ENCODE measurements at places on chromosomes 16 and 17. TPM values are rescaled to one million over a fixed set of nuclear protein-coding genes. Genes with fewer than 3 reads are reported as not detected.
A peak's percentile ranks its signal among the peaks of the same experiment; 100 is the strongest.

GRCh38 chr16:600781-601180 lies 10.9 kb downstream of the RAB40C start:
- no peak for DNase-seq
- peaks cover 13% of the 10 kb centered on the region for H3K4me1 ChIP-seq
- H3K27ac ChIP-seq = peak overlapping the region; percentile 63
- peaks cover 9% of the 10 kb centered on the region for H3K36me3 ChIP-seq

MAP2K3 gene
- total RNA-seq = 122 TPM

DNA sequence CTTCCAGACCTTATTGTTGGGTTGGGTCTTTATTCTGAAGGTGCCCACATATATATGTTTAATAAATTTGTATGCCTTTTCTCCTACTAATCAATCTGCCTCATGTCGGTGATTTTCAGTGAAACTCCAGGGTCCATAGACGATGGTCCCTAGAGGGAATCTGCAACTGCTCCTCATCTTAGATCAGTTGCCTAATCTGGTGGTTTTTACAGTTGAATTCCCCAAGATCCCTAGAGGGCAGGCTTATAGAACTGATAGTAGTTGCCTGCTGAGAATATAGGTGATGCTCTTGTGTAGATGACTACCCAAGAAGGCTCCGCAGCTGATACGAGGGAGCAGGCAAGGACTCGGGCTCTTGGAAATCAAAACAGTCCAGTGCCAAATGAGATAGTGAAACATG lies 619.2 kb upstream of the C16orf82 start:
- H3K36me3 ChIP-seq = no peaks in the 10 kb centered on the region
- H3K27me3 ChIP-seq = peaks cover 2% of the 10 kb centered on the region
- DNase-seq = no peak
- H3K4me1 ChIP-seq = no peaks in the 10 kb centered on the region

DNA sequence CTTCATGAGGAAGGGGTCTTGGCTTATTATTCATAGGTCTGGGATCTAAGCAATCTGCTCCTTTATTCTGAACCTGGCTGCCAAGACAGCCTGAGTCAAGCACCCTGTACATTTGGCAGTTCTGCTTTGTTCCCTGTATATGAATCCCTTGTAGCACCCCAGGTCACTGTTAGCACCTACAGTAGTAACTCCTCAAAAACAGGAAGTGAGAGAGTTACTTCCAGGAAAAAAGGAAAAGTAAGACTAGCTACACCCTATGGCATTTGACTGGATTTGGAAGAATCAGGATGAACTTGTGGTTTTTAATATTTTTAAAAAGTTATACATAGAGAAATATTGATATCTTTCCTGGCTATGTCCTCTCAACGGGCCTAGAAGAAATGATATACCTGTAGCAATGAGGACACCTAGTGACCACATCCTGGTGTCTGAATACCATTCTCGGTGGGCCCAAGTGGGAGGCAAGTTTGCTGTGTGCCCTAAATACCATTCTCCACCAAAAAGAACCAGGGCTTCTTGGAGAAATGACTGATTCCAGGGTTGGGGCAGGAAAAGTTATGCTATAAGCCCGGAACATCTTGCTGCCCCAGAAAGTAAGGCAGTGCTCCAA lies 9.9 kb downstream of the ANKRD40 start:
- H3K27ac ChIP-seq = peak overlapping the region; percentile 85
- H3K27me3 ChIP-seq = no peaks in the 10 kb centered on the region
- H3K4me3 ChIP-seq = no peak overlapping the region
- no peak for DNase-seq
- H3K4me1 ChIP-seq = peaks cover 22% of the 10 kb centered on the region
- H3K36me3 ChIP-seq = peaks cover 39% of the 10 kb centered on the region

GRCh38 chr17:15398291-15398690 lies 56.9 kb upstream of the TEKT3 start:
- H3K4me3 ChIP-seq = no peak overlapping the region
- no peak for DNase-seq
- peaks cover 11% of the 10 kb centered on the region for H3K27me3 ChIP-seq

NDRG4 gene
- total RNA-seq = 6.9 TPM

DNA sequence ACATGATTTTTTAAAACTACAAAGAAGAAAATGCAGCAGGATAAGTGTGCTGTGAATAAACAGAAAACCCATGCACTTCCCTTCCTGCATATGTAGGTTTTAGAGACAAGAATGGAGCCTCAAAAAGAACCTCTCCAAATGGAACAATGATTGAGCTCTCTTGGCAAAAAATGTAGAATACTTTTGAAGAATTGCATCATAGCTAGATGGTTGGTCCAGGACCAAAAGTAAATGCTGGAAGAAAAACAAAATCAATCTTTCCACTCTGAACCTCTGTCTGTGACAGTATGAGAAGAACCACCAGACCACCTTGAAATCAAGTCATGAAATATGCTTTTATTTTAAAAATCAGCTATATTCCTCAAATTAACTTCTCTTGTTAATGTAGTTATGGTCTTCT lies 17.5 kb downstream of the HELZ start:
- H3K4me1 ChIP-seq = peaks cover 38% of the 10 kb centered on the region
- DNase-seq = no peak
- no peak overlapping the region for H3K27ac ChIP-seq

CA4 gene
- total RNA-seq = not detected

DCXR gene
- total RNA-seq = 105 TPM

DNA sequence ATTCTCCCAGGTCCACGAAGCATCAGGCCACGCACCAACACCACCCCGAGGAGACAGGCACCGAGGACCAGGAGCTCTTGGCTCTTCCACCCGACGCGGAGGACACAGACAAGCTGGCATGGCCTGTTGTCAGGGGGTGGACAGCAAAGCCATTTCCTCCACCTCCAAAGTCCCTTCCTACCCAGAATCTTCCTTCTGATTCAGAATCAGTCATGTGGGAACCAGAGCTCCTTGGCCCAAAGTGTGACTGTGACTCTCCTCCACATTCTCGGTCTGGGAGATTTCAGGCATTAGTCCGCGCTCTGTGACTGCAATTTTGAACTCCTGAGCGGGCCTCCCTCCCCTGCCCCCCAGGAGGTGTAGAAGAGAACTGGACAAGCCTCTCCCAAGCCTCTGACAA lies 9.2 kb downstream of the DNAH17 start:
- no peak overlapping the region for H3K4me3 ChIP-seq
- no peak for DNase-seq
- no peaks in the 10 kb centered on the region for H3K27me3 ChIP-seq
- no peak overlapping the region for H3K27ac ChIP-seq

STAC2 gene
- not detected for total RNA-seq

DNA sequence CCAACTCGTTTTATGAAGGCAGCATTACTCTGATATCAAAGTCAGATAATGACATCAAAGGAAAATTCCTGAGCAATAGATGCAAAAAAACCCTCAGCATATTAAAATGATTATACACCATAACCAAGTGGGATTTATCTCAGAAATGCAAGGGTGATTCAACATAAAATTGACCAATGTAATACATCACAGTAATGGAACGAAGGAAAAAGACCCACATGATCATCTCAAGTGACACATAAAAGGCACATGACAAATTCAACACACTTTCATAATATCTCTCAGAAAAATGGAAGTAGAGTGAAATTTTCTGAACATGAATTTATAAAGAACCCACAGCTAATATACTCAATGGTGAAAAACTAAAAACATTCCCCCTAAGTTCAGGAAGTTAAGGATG lies 118.8 kb downstream of the ITFG1 start:
- no peaks in the 10 kb centered on the region for H3K27me3 ChIP-seq
- DNase-seq = no peak
- peaks cover 55% of the 10 kb centered on the region for H3K36me3 ChIP-seq
- H3K4me1 ChIP-seq = no peaks in the 10 kb centered on the region
- H3K27ac ChIP-seq = no peak overlapping the region

SRP68 gene
- total RNA-seq = 151 TPM

- peaks cover 9% of the 10 kb centered on the region for H3K36me3 ChIP-seq
- H3K4me1 ChIP-seq = peaks cover 88% of the 10 kb centered on the region
- peak overlapping the region; percentile 91 for H3K27ac ChIP-seq
Observed at GRCh38 chr17:40323391-40324381, 14.7 kb downstream of the RARA start.

GRCh38 chr17:83192161-83192788 lies 112.9 kb downstream of the METRNL start:
- DNase-seq = peak; percentile 1
- H3K27ac ChIP-seq = no peak overlapping the region
- no peaks in the 10 kb centered on the region for H3K36me3 ChIP-seq
- peaks cover 14% of the 10 kb centered on the region for H3K4me1 ChIP-seq
- no peaks in the 10 kb centered on the region for H3K27me3 ChIP-seq

DNA sequence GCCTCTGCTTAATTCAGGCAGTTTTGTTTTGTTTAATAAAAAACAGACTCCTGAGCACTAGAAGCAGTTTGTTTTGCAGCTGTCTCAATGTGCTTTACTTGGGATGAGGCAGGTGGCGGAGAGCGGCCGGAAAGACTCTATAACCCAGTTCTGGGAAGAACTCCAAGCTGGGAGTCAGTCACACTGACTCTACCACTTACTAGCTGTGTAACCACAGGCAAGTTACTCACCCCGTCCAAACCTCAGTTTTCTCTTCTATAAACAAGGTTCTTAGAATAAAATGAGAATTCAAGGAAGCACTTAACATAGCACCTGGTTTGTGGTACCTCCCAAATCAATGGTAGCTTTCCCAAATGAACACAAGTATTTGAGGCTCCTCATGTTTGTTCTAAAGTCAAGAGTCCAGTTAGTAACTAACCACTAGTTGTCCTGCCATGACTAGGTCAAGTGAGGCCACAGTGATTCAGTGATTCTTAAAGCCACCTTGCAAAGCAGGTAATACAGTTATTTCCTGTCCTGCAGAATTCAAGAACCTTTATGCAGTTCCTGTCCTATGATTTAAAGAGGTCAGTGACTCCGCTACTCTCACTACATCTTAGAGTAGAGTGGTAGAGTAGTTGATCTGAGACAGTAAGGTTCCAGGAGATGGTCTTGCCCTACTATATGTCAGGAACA lies 2.7 kb downstream of the TXNDC17 start:
- H3K27me3 ChIP-seq = no peaks in the 10 kb centered on the region
- H3K27ac ChIP-seq = peak overlapping the region; percentile 89
- no peak overlapping the region for H3K4me3 ChIP-seq
- peaks cover 66% of the 10 kb centered on the region for H3K4me1 ChIP-seq
- DNase-seq = peak; percentile 27

TBC1D3C gene
- not detected for total RNA-seq

- no peak overlapping the region for H3K4me3 ChIP-seq
- H3K27me3 ChIP-seq = no peaks in the 10 kb centered on the region
- no peak for DNase-seq
- H3K27ac ChIP-seq = peak overlapping the region; percentile 0
- peaks cover 3% of the 10 kb centered on the region for H3K36me3 ChIP-seq
- H3K4me1 ChIP-seq = peaks cover 2% of the 10 kb centered on the region
Observed at GRCh38 chr16:68592466-68593337, 52.4 kb upstream of the CDH3 start.

CAPNS2 gene
- total RNA-seq = not detected

- H3K4me1 ChIP-seq = peaks cover 5% of the 10 kb centered on the region
- H3K4me3 ChIP-seq = no peak overlapping the region
- DNase-seq = peak; percentile 39
- H3K36me3 ChIP-seq = no peaks in the 10 kb centered on the region
- no peaks in the 10 kb centered on the region for H3K27me3 ChIP-seq
- H3K27ac ChIP-seq = no peak overlapping the region
Observed at GRCh38 chr16:85628645-85629044, 15.5 kb downstream of the GSE1 start.

DNA sequence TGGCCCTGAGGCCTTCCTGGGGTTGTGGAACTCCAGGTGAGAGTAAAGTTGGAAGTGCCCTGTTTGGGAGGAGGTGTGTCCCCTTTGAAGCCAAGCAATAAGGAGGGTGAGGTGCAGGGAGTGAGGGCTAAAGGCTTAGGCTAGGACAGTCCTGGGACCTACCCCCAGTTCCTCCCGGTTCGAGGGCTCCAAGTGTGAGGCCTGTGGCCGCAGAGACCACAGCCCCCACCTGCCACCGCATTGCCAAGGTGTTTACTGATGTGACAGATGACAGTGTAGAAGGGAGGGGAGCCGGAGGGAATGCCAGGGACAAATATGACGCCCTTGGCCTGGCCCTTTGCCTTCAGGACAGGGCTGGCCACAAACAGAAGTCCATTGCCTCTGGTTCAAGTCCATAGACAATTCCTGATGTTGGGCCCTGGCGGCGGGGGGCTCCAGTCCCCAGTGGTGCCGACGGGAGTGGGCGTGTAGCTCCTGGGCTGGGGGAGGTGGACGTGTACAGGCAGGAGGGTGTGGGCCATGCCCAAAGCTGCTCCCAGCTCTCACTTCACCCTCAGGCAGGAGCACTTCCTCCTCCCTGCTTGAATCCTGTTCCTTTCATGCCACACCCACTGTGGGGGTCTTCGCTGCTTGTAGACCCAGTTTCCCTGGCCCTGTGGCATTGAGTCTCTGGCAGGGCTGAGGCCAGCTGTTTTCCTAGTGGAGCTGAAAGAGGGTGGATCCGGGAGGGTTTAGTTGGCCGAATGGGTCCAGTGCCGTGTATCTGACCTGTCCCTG lies 3.2 kb downstream of the ADORA2B start:
- no peaks in the 10 kb centered on the region for H3K36me3 ChIP-seq
- DNase-seq = no peak
- peaks cover 29% of the 10 kb centered on the region for H3K27me3 ChIP-seq
- no peak overlapping the region for H3K27ac ChIP-seq
- no peak overlapping the region for H3K4me3 ChIP-seq

- DNase-seq = no peak
- no peak overlapping the region for H3K27ac ChIP-seq
- no peaks in the 10 kb centered on the region for H3K4me1 ChIP-seq
- H3K27me3 ChIP-seq = no peaks in the 10 kb centered on the region
- no peaks in the 10 kb centered on the region for H3K36me3 ChIP-seq
- no peak overlapping the region for H3K4me3 ChIP-seq
Observed at GRCh38 chr16:5633845-5634440, 536.3 kb upstream of the EEF2KMT start.

GRCh38 chr16:85453194-85453678 lies 159.9 kb upstream of the GSE1 start:
- DNase-seq = no peak
- no peak overlapping the region for H3K4me3 ChIP-seq
- H3K27ac ChIP-seq = no peak overlapping the region
- H3K27me3 ChIP-seq = no peaks in the 10 kb centered on the region
- peaks cover 21% of the 10 kb centered on the region for H3K4me1 ChIP-seq

PRSS36 gene
- 0.26 TPM for total RNA-seq
